Activated naive CD4-positive, alpha-beta T cell treated with anti-CD3 and anti-CD28 coated beads for 36 hours (primary cell): ENCODE measurements at places on chromosomes 3 and 15. TPM values are rescaled to one million over a fixed set of nuclear protein-coding genes. Genes with fewer than 3 reads are reported as not detected.

TRAIP gene
- 21.5 TPM for total RNA-seq

RETNLB gene
- not detected for total RNA-seq

BCL2A1 gene
- total RNA-seq, result 79.1 TPM

TIMP4 gene
- 0.12 TPM for total RNA-seq

LTK gene
- total RNA-seq, result not detected

ELL3 gene
- 1.0 TPM for total RNA-seq

GADL1 gene
- not detected for total RNA-seq

POLQ gene
- total RNA-seq, result 20.1 TPM

C3orf22 gene
- not detected for total RNA-seq

HEMK1 gene
- 27.0 TPM for total RNA-seq

STARD9 gene
- total RNA-seq, result 1.9 TPM

TRIM71 gene
- total RNA-seq, result 0.07 TPM

SLC28A2 gene
- total RNA-seq, result not detected

PRSS50 gene
- not detected for total RNA-seq

IL20RB gene
- total RNA-seq, result 0.59 TPM

SLC22A13 gene
- not detected for total RNA-seq

SLC28A1 gene
- total RNA-seq, result not detected

HCLS1 gene
- total RNA-seq, result 240 TPM

ASB14 gene
- total RNA-seq, result not detected

RPUSD3 gene
- 83.7 TPM for total RNA-seq

SKOR1 gene
- total RNA-seq, result 0.07 TPM

MESP1 gene
- total RNA-seq, result 4.4 TPM

EBLN2 gene
- 4.1 TPM for total RNA-seq

HAPLN3 gene
- 103 TPM for total RNA-seq

CD80 gene
- total RNA-seq, result 0.40 TPM

PATL2 gene
- 6.3 TPM for total RNA-seq

CCDC9B gene
- 1.9 TPM for total RNA-seq

DUOXA2 gene
- total RNA-seq, result not detected

PARP15 gene
- 3.6 TPM for total RNA-seq

TGM5 gene
- total RNA-seq, result not detected

ARF4 gene
- 50.8 TPM for total RNA-seq

SIDT1 gene
- total RNA-seq, result 14.6 TPM

REC114 gene
- not detected for total RNA-seq

CHL1 gene
- total RNA-seq, result not detected

GREM1 gene
- not detected for total RNA-seq

SPSB4 gene
- total RNA-seq, result not detected

ARL14 gene
- total RNA-seq, result not detected

IGSF11 gene
- 0.12 TPM for total RNA-seq

EPHA3 gene
- total RNA-seq, result not detected

ERICH6 gene
- total RNA-seq, result not detected

LSMEM2 gene
- not detected for total RNA-seq
